Stimulated activated CD8-positive, alpha-beta memory T cell treated with anti-CD3 and anti-CD28 coated beads, Interleukin-15, amount 100 ng/mL, for 4 hours (primary cell): ENCODE measurements at places on chromosomes 1 and 21.

DNA sequence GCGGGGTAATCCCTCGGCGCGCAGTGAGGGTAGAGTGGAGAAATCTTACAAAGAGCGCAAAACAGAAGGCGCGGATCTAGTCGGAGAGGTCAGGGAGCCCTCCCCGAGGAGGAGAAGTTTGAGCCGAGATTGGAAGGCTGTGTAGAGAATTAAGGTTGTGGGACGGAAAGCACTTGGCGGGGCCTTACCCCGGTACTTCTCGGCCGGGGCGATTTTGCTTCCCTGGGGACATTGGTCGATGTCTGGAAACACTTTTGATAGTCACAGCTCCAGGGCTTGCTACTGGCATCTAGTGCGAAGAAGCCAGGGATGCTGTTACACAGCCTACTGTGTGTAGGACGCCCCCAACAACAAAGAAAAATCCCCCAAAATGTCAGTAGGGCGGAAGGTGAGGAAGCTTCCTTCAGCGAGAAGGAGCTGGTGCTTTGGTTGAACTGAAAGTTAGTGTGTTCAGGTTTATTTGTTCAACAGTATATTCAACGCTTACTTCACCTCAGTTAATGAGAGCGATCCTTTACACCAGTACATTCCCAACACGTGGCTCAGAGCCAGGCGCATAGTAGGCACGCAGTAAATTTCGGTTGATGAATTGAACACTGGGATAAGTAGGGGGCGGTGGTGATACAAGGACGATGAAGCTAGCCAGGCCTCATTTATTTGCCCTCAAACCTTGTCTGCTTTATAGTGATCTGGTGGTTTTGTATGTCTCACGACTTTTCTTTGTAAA is 807 bp downstream of the CEP85 start:
- no peak for DNase-seq

DNA sequence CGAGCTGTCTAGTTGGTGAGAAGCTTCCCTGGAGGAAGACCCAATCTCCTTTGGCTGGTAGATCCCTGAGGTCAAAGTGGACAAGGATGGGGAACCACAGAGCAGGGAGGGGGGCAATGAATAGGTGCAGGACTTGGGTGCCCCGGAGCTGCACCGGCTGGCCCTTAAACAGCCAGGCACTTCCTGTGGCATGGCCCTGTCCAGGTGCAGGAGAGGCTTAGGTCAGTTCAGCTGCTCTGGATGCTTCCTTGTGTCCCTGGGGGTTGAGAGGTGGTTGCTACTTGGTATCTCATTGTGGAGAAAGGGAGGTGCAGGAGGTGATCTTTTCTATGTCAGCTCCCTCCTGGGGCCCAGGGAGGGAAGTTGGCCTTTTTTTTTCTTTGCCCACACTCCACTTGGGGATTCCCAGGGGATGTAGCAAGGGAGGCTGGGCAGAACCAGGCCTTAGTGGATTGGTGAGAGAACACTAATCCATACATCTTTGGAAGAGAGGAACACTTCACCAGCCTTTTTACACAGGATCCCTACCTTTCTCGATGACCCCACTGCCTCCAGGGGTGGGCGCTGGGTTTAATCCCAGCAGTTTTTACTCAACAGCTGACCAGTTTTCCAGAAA is 1.2 kb upstream of the ST3GAL3 start:
- no peak for DNase-seq

- DNase-seq, result no peak
These were observed 134.0 kb upstream of the IRF2BP2 start for GRCh38 chr1:234743791-234744611.

DNA sequence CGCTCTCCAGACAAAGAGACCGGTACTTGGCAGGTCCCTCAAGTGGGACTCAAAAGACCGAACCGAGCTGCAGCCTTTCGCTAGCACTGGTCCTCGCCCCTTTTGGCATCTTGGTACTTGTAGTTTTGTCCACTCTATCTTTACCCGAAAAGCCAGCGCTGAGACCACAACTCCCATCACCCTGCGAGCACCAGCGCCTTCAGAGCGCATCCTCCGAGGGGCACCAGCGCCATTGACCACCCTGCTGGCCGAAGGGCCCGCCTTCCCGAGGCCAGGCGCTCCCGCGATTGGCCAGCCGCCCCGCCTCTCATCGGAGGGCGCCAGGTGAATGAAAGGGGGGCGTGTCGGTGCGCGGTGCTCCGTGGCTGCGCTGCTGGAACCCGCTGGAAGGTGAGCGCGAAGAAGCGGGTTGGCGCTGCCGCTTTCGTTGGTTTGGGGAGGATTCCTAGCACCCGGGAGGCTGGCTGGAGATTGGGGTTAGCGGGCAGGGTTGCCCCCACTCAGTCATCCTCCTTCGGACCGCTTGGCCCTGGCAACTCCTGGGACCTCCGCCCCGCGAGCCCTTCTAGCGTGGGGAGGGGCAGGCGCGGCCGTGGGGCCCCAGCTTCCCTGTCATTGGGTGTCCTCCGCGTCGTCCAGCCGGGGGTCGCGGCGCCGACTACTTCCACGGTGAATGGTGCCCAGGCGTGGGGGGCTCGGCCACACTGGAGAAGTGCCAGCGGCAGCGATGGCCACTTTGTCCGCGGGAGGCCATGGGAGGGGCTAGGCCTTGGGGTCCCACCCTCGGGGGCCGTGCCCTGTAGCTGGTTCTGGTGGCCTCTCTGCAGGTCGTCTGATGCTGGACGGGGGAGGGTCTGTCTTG is at the start of gene ZBTB8B:
ZBTB8B (plus strand) TSS at position 357 of the 862 bp plus-strand sequence. CDS start 5,553 bp downstream, outside the sequence.
- peak; percentile 1 for DNase-seq

GRCh38 chr1:109201123-109201703 is 12.5 kb upstream of the SARS1 start:
- no peak for DNase-seq

GRCh38 chr1:153386500-153386901 is 4.4 kb downstream of the S100A8 start:
- no peak for DNase-seq

GRCh38 chr1:35247256-35247655 is 21.3 kb upstream of the ZMYM4 start:
- DNase-seq, result no peak

- DNase-seq, result no peak
These were observed 1.4 kb upstream of the EVI5 start for GRCh38 chr1:92786111-92786901.

DNA sequence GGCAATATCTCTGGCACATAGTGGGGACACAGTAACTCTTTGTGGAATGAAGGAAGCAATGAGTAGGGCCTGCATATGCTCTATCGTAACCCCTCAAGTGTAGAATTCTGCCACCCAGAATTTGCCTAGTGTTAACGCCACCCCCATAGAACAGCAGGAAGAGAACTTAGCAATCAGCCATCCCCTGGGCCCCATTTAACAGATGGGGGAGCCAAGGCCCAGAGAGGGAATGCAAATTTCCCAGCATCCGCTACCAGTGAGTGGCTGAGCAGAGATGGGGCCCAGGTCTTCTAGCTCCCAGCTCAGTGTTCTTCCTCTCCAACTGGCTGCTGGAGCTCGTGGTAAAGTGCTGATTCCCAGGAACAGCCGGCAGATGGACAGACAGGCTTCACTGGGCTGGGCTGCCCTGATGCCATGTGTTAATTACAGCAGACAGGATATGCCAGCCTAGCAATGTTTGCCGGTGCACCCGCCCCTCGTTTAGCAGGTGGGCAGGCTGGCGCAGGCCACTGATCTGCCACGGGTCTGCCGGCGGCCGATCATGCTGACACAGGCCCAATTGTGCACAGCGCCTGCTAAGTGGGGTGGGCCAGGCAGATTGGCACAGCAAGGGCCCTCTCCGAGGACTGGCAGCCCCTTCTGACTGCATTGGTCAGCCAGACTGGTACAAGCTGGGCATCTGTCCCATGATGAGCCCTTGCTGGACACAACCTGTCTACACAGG is 171.9 kb downstream of the IGSF21 start:
- DNase-seq, result no peak

- DNase-seq, result no peak
These were observed 372.2 kb downstream of the RRAGC start for GRCh38 chr1:38487396-38487795.

GRCh38 chr1:2297246-2298011 is 69.3 kb downstream of the SKI start:
- no peak for DNase-seq

DNA sequence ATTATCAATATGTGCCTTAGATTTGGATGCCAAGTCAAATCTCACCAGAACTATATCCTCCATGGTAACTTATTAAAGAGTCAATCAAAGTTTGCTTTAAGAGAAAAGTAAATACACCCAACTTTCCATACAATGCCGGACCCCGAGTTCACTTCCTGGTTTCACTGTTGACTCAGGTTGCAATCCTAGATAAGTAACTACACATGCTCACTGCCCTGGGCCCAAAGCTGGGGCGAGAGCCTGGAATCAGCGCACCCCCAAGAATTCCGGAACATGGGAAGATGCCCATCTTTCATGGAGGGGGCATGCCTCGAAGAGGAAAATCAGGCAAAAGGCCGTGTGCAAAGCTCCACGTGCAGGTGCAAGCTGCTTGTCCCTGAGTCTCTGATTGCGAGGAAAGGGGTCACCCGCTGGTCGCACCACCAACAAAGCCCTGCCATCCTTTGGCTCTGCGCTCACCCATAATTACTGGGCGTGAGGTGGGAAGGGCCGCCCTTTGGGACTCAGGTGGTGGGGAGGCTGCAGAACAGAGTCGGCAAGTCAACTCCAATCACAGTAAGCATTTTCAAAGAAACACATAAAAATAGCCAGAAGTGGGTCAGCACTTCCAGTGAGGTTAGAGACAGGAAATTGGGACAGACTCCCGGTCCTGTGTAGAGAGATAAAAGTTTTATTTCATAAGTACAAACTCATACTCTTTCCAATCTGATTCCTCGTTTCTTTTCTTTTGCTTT is 167.7 kb downstream of the TOMM20 start:
- DNase-seq, result no peak

DNA sequence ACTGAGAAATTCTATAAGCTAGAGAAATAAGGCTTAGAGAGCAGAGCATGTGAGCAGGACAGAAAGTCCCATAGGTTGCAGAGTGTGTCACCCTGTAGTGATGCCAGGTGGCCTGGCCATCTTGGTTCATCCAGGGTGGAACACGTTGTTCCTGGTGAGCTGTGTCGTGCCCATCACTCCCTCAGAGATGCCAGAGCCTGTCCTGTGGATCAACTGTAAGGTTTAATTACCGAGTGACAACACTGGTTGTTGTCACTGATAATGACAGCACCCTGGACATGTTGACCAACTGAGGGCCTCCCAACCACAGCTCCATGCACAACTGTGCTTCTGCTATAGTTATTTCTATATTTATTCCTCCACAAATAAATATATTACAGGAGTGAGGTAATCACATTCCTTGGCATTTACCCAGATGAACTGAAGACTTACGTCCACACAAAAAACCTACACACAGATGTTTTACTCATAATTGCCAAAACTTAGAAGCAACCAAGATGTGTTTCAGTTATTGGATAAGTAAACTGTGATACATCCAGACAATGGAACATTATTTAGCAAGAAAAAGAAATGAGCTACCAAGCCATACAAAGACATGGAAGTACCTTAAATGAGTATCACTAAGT is 6.2 kb downstream of the C1orf198 start:
- DNase-seq, result no peak

DNA sequence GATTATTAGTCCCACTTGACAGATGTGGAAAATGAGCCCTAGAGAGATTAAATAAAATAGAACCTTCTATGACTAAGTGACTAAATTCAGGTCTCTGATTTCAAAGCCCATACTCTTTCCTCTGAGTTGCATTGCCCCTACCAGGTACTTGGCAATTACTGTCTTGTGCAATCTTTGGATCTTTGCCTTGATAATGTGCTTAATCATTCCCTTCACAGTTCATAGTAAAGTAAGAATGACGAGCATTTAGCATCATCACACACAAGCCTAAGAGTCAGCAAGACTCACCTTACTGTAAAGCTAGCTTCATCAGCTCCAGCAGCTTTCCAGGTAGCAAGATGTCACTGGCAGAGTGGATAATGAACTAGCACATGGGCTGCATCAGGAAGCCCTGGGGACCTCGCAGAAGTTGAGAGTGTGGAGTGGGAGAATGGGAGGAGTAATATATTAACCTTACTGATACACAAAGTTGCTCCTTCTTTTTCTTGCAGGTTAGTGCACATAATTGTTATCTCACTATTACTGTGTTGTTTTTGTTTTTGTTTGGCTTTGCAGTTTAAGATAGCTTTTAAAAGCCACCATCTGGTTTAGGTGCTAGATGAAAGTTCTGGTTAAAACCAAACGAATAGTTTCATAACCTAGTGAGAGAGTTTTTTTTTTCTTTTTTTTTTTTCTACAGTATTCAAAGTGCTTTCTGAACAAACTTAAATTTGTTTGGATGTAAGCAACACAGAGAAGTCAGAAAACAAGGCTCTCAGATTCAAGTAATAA is 71.8 kb downstream of the PBX1 start:
- DNase-seq, result no peak

DNA sequence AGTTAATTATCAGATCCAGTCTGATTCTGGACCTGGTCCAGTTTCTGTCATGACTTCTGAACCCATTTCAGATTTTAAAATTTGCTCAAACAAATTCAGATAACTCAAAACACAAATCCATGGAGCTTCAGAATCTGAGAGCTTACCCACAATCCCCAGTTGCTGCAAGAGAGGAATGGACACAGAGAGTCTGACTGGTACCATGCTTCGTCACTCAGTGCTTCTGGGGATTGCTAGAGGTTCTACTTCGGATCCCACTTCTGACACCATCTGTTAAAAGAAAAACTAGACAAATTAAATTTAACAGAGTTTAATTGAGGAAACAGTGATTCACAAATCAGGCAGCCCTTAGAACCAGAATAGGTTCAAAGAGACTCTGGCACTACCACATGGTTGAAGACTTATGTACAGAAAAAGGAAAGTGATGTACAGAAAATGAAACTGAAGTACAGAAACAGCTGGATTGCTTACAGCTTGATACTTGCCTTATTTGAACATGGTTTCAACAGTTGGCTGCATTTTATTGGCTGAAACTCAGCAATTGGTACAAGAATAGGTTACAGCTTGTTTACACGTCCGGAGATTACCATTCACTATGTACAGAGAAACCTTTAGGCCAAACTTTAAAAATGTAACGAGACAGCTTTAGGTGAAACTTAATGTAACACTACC is 60.7 kb upstream of the TEKT2 start:
- DNase-seq, result no peak

DNA sequence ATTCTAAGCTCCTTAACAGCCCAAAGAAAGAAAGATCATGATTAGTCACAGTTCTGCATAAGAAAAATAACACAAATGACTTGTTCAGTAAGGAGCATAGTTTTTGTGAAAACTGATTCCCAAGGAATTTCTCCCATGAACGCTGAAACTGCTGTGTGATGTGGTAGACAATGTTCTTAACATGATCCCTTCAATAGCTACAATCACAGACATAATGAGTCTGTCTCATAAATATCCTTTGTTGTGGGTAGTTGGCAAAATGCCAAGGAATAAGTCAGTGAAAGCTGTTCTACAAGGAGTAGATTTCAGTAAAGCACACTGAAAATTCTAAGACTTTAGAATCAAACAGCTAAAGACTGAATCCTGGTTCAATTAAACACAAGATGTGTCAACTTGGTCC is 404.8 kb downstream of the HLX start:
- no peak for DNase-seq

GRCh38 chr1:209389258-209389657 is 194.3 kb upstream of the CAMK1G start:
- DNase-seq, result no peak

- no peak for DNase-seq
These were observed 24.4 kb downstream of the SLC66A1 start for GRCh38 chr1:19336543-19336942.
